AG09319 (cell line): ENCODE measurements at places on chromosomes 11 and 22.
A peak's percentile ranks its signal among the peaks of the same experiment; 100 is the strongest.

GRCh38 chr11:133425245-133425644, 107.1 kb downstream of the OPCML start:
- no peak for DNase-seq

- DNase-seq = no peak
Measured at GRCh38 chr22:26785932-26786331, 128.5 kb downstream of the MIAT start.

- no peak for DNase-seq
Measured at GRCh38 chr22:41846268-41846987, 13.5 kb downstream of the SREBF2 start.

DNA sequence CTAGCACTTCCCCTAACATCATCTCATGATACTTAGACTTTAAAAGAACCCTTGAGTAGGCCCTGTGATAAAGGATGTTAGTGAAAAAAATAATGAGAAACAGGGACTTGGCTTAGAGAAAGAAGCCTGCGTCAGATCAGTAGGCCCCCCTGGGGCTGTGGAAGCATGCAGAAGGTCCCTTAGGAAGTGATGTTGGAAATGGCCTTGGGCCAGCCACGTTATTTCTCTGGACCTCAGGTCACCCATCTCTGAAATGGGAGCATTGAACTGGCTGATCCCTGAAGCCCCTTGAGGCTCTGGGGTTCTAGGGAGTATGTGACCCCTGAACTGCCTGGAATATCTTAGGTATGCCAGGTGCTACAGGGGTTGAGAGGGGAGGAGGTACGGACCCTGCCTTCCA, 40.2 kb downstream of the MCM5 start:
- DNase-seq = no peak

GRCh38 chr11:11510939-11511338, 110.9 kb downstream of the GALNT18 start:
- DNase-seq = no peak

- DNase-seq = peak; percentile 40
Measured at GRCh38 chr22:46267431-46268279, at the start of gene TTC38. TTC38 (plus strand) TSS chr22:46268008; CDS start chr22:46268040, 32 bp downstream.

DNA sequence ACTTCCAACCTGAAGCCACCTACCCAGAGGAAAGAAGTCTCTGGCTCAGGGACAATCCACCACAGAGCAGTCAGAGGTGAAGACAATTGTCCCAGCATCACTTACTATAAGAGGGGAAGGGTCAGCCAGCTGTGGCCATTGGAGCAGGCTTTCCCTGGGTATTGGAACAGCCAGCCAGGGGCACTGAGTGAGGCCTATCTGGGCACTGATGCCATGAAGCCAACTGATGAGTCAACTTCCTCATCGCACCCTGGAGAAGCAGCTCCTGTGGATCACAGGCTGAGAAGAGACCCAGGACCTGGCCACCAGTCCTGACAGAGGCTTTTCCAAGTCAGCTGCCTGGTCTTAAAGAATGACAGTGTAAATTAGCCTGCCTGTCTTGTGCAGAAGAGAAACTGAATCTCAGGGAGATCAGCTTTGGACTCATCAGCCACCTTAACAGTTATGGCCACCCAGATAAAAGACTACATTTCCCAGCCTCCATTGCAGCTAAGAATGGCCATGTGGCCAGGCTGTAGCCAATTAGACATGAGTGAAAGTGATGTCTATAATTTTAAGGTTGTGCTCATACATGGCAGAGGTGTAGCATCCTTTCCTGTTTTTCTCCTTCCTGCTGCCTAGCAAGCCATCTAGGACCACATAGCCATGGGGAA, 19.0 kb downstream of the CHST1 start:
- DNase-seq = no peak

- no peak for DNase-seq
Measured at GRCh38 chr11:75383246-75383645, 16.1 kb upstream of the RPS3 start.

DNA sequence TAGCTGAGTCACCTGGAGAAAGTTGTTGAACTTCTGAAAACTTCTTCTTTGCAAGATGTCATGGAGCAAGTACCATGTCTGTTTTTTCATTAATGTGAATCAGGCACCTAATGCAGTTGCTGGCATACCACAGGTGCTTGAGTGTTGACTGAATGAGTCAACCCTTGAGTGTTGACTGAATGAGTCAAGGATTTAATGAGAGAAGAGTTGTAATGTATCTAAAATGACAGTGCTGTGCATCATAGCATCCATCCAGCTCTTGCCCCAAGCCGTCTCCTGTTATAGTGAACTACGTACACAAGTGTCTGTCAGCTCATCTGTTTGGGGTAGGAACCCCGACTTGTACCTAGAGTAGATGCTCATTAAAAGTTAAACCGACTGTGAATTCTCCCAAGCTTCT, 93.1 kb downstream of the CWC15 start:
- no peak for DNase-seq

DNA sequence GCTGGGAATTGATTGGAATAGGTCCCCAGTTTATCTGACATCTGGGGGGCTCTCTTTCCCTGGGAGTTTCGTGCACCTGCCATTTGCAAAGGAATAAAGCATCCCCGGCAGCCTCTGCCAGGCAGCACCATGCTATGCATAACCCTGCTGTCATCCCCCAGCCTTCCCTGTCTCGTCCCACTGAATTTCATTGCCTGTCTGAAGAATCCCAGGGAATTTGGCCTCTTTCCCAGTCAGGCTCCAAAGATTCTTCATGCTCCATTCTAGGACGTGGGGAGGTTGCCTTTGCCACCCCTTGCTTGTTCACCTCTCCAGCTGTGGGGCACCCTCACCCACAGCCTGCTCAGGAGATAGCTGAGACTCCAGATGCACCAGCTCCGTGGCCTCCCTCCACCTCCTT, 195.1 kb upstream of the TBCEL start:
- no peak for DNase-seq

DNA sequence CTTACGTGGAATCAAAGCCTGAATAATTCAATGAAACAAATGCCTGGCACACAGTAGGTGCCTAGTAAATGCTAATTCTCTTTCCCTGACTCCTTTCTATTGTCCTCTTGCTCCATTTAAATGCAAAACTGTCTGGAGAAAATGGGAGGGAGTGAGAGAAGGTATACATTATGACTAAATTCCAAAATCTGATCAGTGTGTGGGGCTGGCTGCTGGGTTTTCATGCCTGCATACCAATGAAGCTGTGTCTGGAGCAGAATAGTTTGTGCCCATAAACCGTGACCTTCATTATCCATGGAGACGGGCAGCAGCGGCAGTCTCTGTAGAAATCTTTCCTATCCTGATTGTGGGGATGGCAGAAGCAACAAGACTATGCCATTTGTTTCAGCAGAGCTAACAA, 223.4 kb upstream of the ZBED5 start:
- no peak for DNase-seq

DNA sequence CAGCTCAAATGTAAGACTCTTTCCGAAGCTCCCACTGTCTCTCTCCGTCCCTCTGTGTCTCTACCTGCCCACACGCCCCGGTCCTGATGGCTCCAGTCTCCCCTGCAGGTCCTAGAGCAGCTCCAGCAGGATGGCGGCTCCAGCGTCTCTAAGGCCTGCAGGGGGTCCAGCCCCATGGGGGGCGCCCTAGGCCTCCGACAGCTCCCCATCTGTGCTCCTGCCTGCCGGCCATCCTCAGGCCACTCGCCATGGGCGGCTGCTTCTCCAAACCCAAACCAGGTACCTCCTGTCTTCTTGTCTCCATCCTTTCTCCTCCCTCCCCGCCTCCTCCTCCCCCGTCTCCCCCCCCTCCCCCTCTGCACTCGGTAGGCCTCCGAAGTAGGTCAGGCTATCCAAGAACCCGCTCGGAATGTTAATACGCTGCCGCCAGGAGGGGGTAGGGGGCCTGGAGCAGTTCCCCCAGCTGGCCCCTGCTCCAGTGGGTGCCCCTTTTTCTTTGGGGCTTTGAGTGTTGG, 699 bp downstream of the AIFM3 start:
- DNase-seq = no peak

DNA sequence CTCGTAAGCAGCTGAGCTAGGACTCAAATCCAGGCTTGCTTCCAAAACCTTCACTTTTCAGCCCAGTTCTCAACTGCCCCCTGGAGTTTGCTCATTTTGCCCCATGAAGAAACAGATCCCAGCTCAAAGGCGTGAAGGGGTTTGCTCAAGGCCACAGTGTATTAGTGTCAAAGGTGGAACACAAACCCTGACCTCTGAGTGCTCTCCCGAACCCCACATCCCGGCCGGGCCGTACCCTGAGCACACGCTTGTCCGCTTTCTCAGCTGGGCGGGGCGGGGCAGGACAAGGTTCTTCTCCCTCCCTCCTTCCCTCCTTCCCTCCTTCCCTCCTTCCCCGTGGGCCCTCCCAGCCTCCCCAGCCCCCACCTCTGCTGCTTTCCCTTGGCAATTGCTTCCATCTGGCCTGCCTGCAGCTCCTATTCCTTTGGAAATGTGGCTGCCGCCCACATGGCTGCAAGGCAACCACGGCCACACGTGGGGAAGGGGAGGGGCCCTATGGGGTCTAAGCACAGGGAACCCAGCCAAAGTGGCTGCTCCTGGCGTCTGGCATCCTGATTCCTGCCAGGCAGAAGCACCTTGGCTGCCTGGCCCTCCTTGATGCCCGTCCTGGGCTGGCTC, 4.1 kb downstream of the ST3GAL4 start:
- peak; percentile 85 for DNase-seq

DNA sequence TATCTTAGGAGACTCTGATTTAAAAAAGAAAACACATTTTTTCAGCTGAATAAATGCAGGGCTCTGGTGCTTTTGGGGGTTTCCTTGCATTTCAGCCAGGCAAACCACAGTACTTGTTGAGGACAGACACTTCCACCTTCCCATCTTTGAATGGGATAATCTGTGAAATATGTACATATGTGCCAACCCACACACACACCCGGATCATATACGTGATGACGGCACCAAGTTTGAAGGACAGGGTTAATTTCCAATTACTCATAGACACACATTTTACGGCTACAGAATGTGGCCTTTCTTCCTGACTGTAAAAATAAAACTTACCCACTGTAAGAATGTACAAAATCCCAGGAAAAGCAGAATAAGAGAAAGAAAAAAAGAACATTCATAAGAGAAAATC, 104.4 kb downstream of the MPPED2 start:
- DNase-seq = no peak

- no peak for DNase-seq
Measured at GRCh38 chr22:33555814-33556522, 364.3 kb downstream of the LARGE1 start.

GRCh38 chr11:64590763-64591221, at the start of gene SLC22A12:
SLC22A12 (plus strand) TSS chr11:64591220; CDS start chr11:64591557, 337 bp downstream.
- no peak for DNase-seq

- DNase-seq = no peak
Measured at GRCh38 chr22:46641811-46642266, 21.7 kb downstream of the GRAMD4 start.

- no peak for DNase-seq
Measured at GRCh38 chr22:23196165-23196564, 15.9 kb downstream of the BCR start.

DNA sequence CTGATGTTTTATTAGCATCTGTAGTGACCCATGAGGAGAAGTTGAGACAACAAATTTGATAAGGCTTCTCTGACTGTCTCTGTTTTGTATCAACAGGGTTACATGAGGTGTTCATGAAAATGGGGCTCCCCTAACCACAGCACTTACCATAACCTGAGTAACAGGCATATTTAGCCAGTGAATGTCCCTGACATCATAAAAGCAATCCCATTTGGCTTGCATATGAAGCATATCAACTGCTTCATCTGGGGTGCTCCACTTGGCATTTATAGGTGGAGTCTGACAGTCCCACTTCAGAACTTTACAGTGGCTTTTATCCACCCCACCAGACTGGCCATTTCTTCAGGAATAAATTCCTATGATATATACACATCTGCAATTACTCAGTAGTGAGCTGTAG, 257.6 kb downstream of the LUZP2 start:
- no peak for DNase-seq

DNA sequence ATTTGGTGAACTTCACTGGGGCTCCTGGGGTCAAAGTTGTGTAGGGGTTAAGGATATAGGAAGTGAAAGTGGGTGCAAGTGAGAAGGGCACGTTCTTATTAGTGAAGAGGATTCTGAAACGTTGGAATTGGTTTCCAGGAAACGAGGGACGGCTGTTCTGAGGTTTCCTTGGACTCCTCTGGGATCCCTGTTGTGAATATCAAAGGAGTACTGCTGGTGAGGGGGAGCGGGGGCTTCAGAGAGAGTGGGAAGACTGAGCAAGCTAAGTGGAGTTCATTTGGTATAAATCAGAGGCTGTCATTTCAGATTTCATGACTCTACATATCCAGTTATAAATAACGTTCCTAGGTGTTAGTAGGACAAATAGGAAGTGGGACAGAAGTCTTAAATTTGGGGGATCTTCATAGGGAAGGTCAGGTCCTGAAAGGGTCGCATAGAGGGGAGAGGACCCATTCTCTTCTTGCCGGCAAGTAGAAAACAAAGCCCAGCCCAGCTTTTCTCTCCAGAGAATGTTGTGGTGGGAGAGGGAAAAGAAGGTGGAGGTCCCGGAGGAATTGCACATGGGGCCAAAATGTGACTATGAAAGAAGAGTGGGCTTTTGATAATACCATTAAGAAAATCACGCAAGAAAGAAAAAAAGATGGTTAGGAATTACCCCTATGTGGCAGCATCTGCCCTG, 1.1 kb upstream of the NELL1 start:
- DNase-seq = no peak

GRCh38 chr11:134022748-134023147, 46.1 kb upstream of the JAM3 start:
- DNase-seq = no peak

DNA sequence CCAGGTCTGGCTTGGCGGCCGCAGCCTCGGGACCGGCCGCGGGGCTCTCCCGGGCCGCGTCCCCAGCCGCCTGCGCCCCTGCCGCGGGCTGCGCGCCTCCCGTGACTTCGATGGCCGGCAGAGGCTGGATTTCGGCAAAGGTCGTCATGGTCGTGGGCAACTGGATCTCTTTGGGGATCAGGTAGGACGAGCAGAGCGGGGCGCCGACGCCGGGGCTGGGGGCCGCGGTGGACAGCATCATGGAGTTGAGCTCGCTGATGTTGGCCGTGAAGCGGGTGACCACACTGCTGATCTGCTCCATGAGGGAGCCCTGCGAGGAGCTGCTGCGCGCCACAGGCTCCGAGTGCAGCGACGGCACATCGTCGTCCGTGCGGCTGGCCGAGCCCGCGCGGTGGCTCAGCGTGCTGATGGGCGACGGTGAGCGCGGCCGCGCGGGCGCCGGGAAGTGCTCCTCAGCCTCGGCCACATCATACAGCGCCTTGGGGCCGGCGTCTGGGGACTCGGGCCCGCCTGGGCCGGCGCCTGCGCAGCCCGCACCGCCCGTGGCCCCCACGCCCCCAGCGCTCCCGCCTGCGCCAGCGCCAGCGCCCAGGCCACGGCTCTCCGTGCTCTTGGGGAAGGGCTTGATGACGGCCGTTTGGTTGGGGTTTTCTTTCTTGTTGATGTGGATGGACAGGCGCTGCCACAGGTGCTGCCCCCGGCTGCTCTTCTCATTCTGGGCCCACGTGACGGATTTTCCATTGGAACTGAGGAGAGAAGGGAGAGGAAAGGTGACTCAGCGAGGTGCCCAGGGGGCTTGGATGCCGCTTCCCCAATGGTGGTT, 171.4 kb upstream of the CTSC start:
- no peak for DNase-seq
